ENCODE measurements at places on chromosomes 6 and 20.

DNA sequence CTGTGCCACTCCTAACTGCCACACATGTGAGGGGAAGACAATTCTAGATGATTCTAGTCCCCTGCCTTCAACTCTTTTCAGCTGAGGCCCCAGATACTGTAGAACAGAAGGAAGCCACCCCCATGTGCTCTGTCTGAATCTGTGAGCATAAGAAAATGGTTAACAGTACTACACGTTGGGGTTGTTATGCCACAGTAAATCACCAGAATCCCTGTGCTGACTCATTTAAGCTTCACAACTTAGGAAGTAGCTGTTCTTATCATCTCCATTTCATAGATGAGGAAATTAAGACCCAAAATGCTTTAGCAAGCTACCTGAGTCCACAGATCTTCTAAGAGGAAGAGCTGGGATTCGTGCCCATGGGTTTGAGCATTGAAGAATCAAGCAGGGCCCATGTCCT is 27.4 kb upstream of the SCRT2 start:
- H3K27me3 ChIP-seq: peaks cover 4% of the 10 kb centered on the region
- no peaks in the 10 kb centered on the region for H3K4me1 ChIP-seq
- no peak overlapping the region for H3K27ac ChIP-seq
- no peak for DNase-seq
- H3K4me3 ChIP-seq: no peak overlapping the region
- no peaks in the 10 kb centered on the region for H3K36me3 ChIP-seq

DNA sequence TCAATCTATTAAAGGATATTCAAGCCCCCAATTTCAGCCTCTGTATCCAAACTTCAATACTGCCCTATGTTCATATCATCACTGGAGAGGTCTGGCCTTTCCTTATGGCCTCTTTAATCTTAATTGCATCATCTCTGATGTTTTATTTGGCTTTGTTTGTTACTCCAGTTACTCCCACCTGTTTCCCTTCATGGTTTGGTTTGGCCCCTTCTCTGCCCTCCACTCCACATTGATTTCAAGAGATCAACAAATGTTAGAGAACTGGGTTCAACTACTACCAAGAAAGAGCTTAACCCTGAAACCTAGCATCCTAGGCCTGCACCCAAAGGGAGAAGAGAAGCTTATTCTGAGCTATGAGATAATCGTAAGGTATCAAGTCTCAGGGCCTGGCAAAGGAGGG is 221.6 kb downstream of the LAMA2 start:
- H3K4me3 ChIP-seq: no peak overlapping the region
- H3K4me1 ChIP-seq: no peaks in the 10 kb centered on the region
- H3K27ac ChIP-seq: no peak overlapping the region
- DNase-seq: no peak
- H3K27me3 ChIP-seq: no peaks in the 10 kb centered on the region
- no peaks in the 10 kb centered on the region for H3K36me3 ChIP-seq

DNA sequence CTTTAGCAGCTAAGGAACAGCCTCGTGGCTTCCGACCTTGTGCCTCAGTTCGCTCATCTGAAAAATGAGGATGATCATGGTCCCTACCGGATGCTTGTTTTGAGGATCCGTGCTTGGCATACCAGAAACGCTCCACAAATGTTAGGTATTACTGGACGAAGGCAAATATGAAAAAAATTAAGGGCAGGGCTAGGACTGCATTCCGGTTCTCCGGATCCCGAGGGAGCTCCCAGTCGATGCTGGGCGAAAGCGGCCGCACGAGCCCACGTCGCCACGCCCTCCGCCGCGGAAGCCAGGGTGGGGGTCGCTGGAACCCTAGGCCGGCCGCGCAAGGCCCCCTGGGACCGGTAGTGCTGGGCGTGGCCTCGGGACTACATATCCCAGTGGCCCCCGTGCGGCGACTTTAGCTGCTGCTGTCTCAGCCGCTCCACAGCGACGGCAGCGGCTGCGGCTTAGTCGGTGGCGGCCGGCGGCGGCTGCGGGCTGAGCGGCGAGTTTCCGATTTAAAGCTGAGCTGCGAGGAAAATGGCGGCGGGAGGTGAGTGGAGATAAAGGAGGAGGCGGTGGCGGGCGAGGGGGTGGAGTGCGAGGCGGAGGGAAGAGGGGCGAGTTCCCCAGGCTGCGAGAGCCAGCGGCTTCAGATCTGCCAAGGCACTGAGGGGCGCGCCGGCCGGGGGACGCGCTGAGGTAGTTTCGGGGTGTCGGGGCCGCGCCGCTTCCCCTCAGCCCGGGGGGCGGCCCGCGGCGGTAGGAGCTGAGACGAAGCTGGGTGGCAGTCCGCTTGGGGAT is at the start of gene NCOA3:
NCOA3 (plus strand) TSS at position 406 of the 789 bp plus-strand sequence. CDS start 120,361 bp downstream, outside the sequence.
- H3K4me1 ChIP-seq: peaks cover 49% of the 10 kb centered on the region
- H3K27me3 ChIP-seq: no peaks in the 10 kb centered on the region
- H3K4me3 ChIP-seq: peak within 1 kb of the TSS; percentile 100
- H3K36me3 ChIP-seq: peaks cover 38% of the 10 kb centered on the region

- H3K27ac ChIP-seq: no peak overlapping the region
- peaks cover 5% of the 10 kb centered on the region for H3K4me1 ChIP-seq
- peaks cover 11% of the 10 kb centered on the region for H3K27me3 ChIP-seq
- no peak overlapping the region for H3K4me3 ChIP-seq
Observed at GRCh38 chr20:44384423-44385027, 29.0 kb downstream of the HNF4A start.

Data from activated T-helper 2 cell treated with anti-CD3 and anti-CD28 coated beads, Interferon-gamma antibody, Interleukin-2, Interleukin-4, amounts not matched to agents 10 μg/mL and 5 μg/mL and 100 μg/mL, durations not matched to agents 14 hours and 24 hours and 36 hours (primary cell).